IMR-90 (cell line): ENCODE measurements at places on chromosomes 12 and 14. TPM values are rescaled to one million over a fixed set of nuclear protein-coding genes. Genes with fewer than 3 reads are reported as not detected.

DNA sequence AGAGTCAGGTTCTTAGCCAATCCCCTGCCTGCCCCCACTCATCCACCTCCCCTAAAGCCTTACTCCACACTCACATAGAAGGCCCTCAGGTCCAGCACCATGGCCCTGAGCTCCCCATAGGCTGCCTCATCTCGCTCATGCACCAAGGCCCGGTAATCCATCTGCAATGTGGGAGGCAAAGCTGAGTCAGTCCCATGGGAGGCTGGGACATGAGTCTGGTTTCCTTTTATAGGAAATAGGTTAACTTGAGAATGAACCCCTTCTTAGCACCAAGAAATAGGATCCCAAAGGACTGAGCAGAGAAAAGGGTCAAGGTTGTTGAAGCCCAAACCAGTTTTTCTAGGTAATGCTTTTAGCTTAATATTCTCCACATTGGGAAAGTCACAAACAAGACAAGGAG is 2.1 kb upstream of the EMC9 start:
- no peak overlapping the region for H3K27ac ChIP-seq
- DNase-seq, result peak; percentile 51
- no peak overlapping the region for H3K4me3 ChIP-seq
- no peaks in the 10 kb centered on the region for H3K27me3 ChIP-seq
- H3K36me3 ChIP-seq, result peaks cover 11% of the 10 kb centered on the region

DNA sequence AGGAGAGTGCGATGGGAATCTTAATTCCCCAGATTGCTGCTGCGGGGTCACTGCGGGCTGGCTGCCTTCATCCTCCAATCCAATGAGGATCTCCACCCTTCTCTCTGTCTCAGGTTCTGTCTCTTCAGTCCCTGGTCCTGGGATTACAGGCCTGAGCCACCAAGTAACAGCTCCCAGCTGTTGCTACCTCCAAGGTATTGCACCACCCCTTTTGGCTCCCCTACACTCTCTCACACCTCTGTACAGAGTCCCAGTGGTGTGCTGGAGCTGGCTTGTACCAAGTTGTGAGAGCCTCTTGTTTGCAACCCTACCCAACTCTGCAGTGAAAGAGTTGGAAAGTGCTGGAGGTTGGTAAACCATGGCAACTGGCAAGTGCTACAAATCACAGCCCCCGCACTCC is 10.0 kb upstream of the RILPL1 start:
- H3K27me3 ChIP-seq, result peaks cover 10% of the 10 kb centered on the region
- H3K4me1 ChIP-seq, result no peaks in the 10 kb centered on the region
- no peak overlapping the region for H3K4me3 ChIP-seq
- no peaks in the 10 kb centered on the region for H3K36me3 ChIP-seq
- no peak overlapping the region for H3K27ac ChIP-seq

DNA sequence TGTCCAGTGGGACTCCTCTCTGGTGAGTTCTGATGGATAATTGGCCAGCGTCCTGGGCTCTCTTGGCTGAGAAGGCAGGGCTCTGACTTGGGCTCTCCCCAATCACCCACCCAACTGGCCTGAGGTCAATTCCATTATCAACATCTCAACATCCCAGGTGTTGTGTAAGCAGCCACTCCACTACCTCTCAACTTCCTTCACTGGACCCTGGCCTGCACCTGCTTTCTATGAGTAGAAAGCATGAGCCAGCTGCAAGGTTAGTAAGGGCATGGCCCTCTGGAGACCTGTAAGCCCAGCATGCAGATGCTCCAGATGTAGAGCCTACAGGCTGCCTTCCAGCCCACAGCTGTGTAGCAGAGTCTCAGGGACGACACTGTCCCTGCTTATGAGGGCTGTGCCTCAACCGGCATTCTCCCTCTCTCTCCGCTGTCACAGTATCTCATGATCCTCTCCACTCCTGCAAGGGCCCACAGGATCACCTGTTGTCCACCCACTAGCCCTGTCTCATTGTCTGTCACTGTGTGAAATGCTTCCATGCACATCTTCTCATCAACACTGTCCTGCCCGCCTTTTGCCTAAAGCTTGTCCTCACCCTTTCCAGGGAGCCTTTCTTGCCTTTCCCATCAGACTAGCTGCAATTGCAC is 5.4 kb upstream of the KRT81 start:
- no peaks in the 10 kb centered on the region for H3K36me3 ChIP-seq
- no peak overlapping the region for H3K4me3 ChIP-seq
- H3K27ac ChIP-seq, result no peak overlapping the region
- DNase-seq, result no peak
- H3K4me1 ChIP-seq, result no peaks in the 10 kb centered on the region
- peaks cover 44% of the 10 kb centered on the region for H3K27me3 ChIP-seq

- no peak overlapping the region for H3K27ac ChIP-seq
- H3K27me3 ChIP-seq, result no peaks in the 10 kb centered on the region
- no peak for DNase-seq
- H3K36me3 ChIP-seq, result peaks cover 27% of the 10 kb centered on the region
- H3K4me1 ChIP-seq, result peaks cover 7% of the 10 kb centered on the region
These were observed 47.7 kb upstream of the PAPLN start for GRCh38 chr14:73189651-73190050.

DNA sequence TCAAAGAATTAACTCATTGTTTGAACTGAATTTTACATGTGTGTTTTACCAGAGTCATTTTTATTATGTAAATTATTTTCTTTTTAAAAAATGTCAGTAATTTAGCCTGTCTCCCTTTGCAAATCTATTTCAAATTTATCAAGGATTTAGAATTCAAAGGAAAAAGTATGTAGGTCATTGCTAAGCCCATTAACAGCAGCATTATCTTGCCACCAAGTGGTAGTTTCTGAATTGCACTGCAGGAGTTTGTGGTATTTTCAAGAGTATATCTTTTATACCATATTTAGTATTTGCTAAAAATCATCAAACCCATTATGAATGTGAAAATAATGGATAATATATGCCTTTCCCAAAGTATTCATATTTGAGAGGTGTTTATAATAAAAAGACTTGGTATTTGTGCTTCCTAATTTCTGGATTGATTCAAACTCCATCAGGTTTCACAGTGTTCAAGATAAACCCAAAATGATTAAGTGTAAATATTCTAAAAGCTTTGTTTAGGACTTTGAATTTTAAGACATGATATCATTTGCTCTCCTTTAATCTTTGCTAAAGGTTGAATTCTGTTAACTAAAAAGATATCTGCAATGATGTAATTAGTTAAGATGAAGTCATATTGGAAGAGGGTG is 711.4 kb downstream of the FSCB start:
- no peak overlapping the region for H3K27ac ChIP-seq
- no peaks in the 10 kb centered on the region for H3K36me3 ChIP-seq
- DNase-seq, result peak; percentile 0
- H3K4me3 ChIP-seq, result no peak overlapping the region

DNA sequence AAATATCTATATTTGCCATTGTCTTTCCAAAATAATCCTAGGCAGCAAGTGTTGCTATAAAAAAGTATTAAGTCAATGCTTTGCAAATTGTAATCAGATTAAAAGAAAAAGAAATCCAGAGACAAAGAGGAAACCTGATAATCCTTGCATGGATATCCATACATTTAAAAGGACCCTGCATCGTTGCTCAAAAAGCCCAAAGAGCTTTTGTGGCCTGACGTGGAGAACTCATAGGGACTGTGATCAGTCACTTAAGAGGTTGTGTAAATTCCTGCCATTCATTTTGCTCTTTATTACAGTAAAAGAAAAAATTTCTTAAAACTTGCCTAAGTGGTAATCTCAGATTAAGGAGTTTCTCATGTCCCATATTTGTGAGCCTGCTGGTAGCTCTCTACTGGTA is 392.6 kb downstream of the C12orf75 start:
- no peaks in the 10 kb centered on the region for H3K4me1 ChIP-seq
- H3K4me3 ChIP-seq, result no peak overlapping the region
- H3K27ac ChIP-seq, result no peak overlapping the region

DNA sequence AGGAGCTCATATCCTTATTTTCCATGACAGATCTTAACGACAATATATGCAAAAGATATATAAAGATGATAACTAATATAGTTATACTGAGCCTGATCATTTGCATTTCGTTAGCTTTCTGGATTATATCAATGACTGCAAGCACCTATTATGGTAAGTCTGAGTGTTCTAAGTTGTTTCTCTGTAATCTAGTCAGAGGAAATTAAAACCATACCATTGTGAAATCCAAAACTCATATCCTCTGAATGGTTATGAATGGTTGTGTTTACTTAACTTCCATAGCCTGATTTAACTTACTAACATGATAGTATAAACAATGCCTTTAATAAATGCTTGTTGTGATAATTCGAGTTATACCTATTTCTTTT is 760 bp downstream of the TMEM19 start:
- H3K4me3 ChIP-seq, result peak overlapping the region; percentile 78
- H3K27ac ChIP-seq, result no peak overlapping the region

DNA sequence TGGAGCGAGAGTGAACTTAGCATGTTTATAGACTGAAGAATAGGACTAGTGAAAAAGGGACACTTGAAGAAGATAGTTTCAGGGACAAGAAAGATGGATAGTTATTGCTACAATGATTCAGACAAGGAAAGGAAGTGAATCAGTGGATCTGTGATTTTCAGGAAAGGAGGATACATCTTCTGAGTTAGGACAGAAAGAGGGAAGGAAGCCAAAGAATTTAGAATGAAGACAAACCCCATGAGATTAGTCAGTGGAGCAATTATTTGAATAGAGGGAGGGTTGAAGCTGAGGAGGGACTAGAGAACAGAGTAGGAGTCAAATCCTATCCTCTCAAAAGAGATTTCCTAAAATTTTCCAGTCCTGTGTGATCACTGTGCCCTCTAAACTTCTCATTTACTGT is 282.7 kb downstream of the AKAP6 start:
- H3K4me1 ChIP-seq, result no peaks in the 10 kb centered on the region
- DNase-seq, result peak; percentile 80
- H3K36me3 ChIP-seq, result no peaks in the 10 kb centered on the region
- no peak overlapping the region for H3K27ac ChIP-seq

DNA sequence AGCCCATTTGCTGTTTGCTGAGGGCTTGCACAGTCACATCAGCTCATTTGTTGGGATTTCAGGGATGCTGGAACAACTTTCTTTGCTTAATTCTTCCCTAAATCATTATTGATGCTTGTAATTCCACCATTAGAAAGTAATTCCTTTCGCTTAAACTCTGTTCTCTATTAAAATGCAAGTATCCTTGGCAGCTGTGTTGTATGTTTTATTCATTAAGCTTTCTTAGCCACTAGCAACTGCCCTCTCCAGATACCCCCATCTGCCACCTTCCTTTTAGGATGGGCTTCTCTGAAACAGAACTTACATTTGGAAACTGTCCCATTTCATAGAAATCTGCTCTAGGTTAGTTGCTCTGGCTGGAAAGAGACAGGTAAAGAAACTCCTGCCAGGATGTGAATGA is 43.7 kb downstream of the ADCK1 start:
- H3K27ac ChIP-seq, result no peak overlapping the region
- no peak for DNase-seq
- H3K36me3 ChIP-seq, result no peaks in the 10 kb centered on the region
- no peak overlapping the region for H3K4me3 ChIP-seq
- no peaks in the 10 kb centered on the region for H3K4me1 ChIP-seq
- no peaks in the 10 kb centered on the region for H3K27me3 ChIP-seq

- H3K27ac ChIP-seq, result no peak overlapping the region
- no peaks in the 10 kb centered on the region for H3K36me3 ChIP-seq
- H3K4me1 ChIP-seq, result no peaks in the 10 kb centered on the region
- DNase-seq, result peak; percentile 12
- no peaks in the 10 kb centered on the region for H3K27me3 ChIP-seq
These were observed 35.2 kb upstream of the SLC38A1 start for GRCh38 chr12:46304070-46304469.

GRCh38 chr12:50961708-50962107 is 9.4 kb downstream of the HIGD1C start:
- peak; percentile 87 for DNase-seq
- no peak overlapping the region for H3K4me3 ChIP-seq
- no peaks in the 10 kb centered on the region for H3K27me3 ChIP-seq
- no peaks in the 10 kb centered on the region for H3K36me3 ChIP-seq

GRCh38 chr12:3597526-3598210 is 106.7 kb downstream of the PRMT8 start:
- no peaks in the 10 kb centered on the region for H3K27me3 ChIP-seq
- no peaks in the 10 kb centered on the region for H3K4me1 ChIP-seq

DNA sequence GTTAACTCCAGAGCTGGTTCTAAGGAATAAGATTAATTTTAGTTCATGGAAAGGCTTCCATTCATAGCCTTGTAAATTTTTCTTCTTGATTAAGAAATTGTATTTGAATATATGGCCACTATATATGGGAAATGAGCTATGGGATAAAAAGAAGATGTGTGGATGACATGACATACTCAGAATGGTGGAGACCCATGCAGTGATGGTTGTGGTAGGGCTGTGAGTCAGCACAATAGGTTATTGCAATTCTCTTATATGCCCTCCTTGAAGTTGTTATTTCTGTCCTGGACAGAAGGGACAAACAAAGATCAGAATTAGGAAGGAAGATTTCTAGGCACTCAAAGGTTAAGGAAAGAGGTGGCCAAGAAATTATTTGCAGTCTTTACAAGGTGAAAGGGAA is 21.5 kb downstream of the RASSF9 start:
- H3K36me3 ChIP-seq, result no peaks in the 10 kb centered on the region
- no peak overlapping the region for H3K4me3 ChIP-seq
- H3K4me1 ChIP-seq, result no peaks in the 10 kb centered on the region
- H3K27me3 ChIP-seq, result no peaks in the 10 kb centered on the region
- no peak overlapping the region for H3K27ac ChIP-seq

GRCh38 chr12:18849080-18849479 is 111.2 kb downstream of the CAPZA3 start:
- H3K4me3 ChIP-seq, result no peak overlapping the region
- peak; percentile 88 for DNase-seq
- no peak overlapping the region for H3K27ac ChIP-seq
- peaks cover 3% of the 10 kb centered on the region for H3K4me1 ChIP-seq

- no peak for DNase-seq
- H3K4me1 ChIP-seq, result no peaks in the 10 kb centered on the region
- no peak overlapping the region for H3K27ac ChIP-seq
These were observed 263.3 kb downstream of the SLC16A7 start for GRCh38 chr12:59859171-59859510.

- no peak overlapping the region for H3K4me3 ChIP-seq
- DNase-seq, result no peak
- no peaks in the 10 kb centered on the region; the same call in 1 of the 2 replicates for H3K4me1 ChIP-seq
- H3K36me3 ChIP-seq, result no peaks in the 10 kb centered on the region
These were observed 85.5 kb upstream of the EGLN3 start for GRCh38 chr14:34036319-34036766.

GRCh38 chr12:46788072-46788887 is 37.5 kb downstream of the SLC38A4 start:
- H3K27ac ChIP-seq, result 0 out of 2 replicates have a peak overlapping the region, but pooled peaks have one; percentile 25
- H3K27me3 ChIP-seq, result no peaks in the 10 kb centered on the region
- DNase-seq, result peak; percentile 37
- H3K4me3 ChIP-seq, result no peak overlapping the region
- no peaks in the 10 kb centered on the region for H3K36me3 ChIP-seq
- H3K4me1 ChIP-seq, result peaks cover 19% of the 10 kb centered on the region

Gene SMAGP
- 12.2 and 15.6 TPM in 2 replicates for total RNA-seq

Gene OR6C2
- total RNA-seq, result not detected in 2 replicates

Gene TMCC3
- 0.28 and 0.36 TPM in 2 replicates for total RNA-seq

Gene MUCL1
- not detected in 2 replicates for total RNA-seq

Gene PGF
- 0.28 and 0.36 TPM in 2 replicates for total RNA-seq

Gene AHNAK2
- 6.7 and 7.9 TPM in 2 replicates for total RNA-seq

Gene C12orf42
- total RNA-seq, result not detected in 2 replicates

Gene KLRC3
- total RNA-seq, result not detected in 2 replicates

Gene HOXC4
- total RNA-seq, result under 0.01 TPM in 1 of 2 replicates, not detected in the other

Gene OR4K5
- total RNA-seq, result not detected in 2 replicates

Gene EVL
- 7.2 TPM in 2 replicates for total RNA-seq

Gene SAMD15
- 1.3 and 1.7 TPM in 2 replicates for total RNA-seq

Gene SYNDIG1L
- not detected in 2 replicates for total RNA-seq

Gene MSRB3
- 31.7 and 40.8 TPM in 2 replicates for total RNA-seq

Gene CLEC4D
- not detected in 2 replicates for total RNA-seq

Gene KRT74
- total RNA-seq, result not detected in 2 replicates

Gene AGAP2
- 0.18 and 0.28 TPM in 2 replicates for total RNA-seq
